ENCODE measurements at places on chromosomes 6 and 20.

DNA sequence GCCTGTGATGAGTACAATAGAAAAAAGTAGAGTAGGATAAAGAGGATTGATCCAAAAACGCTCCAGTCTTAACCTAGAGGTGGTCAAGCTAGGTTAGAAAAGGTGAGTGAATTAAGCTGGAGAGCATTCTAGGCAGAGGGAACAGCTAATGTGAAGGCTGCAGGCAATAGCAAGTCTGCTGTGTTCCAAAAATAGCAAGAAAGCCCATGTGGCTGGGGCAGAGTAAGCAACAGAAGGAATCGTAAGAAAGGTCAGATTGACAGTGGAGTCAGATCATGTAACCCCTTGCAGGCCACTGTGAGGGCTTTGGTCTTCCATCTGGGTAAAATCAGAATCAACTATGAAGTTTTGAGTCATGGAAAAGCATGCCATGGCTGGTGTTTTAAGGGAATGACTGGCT, 155.0 kb downstream of the OPN5 start:
- no peak for DNase-seq

GRCh38 chr6:37688078-37688850, 9.4 kb downstream of the MDGA1 start:
- no peak for DNase-seq

- DNase-seq: peak; percentile 47
These were observed 4.8 kb downstream of the F13A1 start for GRCh38 chr6:6315660-6316059.

DNA sequence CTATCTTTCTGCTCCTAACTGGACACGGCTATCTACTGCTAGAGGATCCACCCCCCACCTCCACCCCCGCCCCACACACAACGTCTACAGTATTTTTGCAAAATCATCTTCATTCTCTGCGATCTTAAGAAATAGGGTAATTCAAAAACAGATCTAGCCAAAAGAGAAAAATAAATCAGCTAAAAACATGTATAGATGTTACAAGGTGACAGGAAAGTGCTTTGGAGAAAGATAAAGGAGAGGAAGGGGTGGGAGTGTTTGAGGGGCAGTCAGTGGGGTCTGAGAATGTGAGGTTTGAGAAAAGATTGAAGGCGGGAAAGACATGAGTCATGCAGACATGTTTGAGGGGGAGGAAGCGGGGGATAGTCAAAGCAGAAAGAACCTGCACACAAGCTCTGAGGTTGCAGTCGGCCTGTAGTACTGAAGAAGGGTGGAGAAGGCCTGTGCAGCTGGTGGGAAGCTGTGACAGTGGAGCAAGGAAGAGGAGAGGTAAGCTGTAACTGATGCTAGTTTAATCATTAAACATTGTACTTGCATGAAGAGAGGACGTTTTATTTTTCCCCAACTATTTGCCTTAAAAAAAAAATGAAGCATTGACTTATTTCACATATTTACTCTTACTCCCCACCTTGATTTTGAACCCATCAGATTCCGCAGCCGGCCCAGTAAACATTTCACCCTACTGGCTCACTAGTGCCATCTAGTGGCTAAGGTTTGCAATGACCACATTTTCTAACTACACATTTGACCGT, 332.6 kb downstream of the ADGRB3 start:
- DNase-seq: peak; percentile 48

GRCh38 chr20:42572320-42573016, 617.2 kb downstream of the PTPRT start:
- DNase-seq: no peak

DNA sequence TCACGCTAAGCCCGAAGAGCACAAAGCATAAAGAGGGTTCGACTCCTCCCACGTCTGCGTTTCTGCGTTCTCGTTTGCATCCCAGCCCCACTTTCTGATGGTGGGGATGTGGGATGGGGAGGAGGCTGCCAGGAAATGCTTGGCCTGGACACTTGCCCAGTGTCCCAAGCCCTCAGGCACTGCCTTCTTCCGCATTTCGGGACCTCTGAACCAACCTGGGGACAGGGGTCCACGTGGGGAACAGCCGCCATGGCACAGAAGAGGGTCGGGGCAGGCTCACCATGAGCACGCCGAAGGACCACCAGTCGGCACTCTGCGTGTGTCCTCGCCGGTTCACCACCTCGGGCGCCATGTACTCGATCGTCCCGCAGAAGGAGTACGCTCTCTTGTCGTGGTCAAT, 88.2 kb downstream of the RAMACL start:
- DNase-seq: no peak

- no peak for DNase-seq
These were observed 10.6 kb downstream of the PNPLA1 start for GRCh38 chr6:36280467-36280866.

DNA sequence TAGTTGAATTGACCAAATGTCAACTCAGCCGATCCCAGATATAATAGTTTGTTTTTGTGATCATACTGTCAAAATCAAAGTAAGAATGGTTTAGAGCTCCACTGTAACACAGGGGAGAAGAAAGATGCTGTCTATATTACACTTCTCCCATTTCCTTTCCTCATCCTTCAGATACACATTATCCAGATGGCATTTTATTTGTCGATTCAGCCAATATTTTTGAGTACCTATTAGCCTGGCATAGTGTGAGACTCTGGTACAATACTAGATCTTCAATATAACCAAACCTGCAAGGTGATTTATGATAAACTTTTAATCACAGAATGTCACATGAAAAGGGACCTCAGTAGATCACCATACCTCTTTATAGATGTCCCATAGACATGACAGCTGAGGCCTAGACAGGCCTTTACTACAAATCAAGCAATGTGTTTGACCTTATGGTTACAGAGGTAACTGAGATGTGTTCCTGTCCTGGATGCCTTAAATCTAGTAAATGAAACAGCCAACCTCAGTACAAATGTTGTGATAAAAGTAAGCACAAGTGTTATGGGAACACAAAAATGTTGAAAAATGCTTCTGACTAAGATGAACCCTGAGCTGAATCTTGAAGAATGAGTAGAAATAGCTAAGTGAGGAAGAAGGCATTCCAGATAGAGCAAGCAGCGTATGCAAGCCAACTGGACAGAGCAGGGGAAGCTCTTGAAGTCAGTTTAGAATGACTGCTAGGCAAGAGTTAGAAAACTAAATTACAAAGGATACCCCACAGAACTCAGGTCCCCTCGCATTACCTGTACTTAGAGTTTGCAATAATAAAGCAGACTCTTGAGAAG, 1.9 kb downstream of the FBXO9 start:
- no peak for DNase-seq

GRCh38 chr6:144555066-144555465, 269.9 kb downstream of the UTRN start:
- no peak for DNase-seq

DNA sequence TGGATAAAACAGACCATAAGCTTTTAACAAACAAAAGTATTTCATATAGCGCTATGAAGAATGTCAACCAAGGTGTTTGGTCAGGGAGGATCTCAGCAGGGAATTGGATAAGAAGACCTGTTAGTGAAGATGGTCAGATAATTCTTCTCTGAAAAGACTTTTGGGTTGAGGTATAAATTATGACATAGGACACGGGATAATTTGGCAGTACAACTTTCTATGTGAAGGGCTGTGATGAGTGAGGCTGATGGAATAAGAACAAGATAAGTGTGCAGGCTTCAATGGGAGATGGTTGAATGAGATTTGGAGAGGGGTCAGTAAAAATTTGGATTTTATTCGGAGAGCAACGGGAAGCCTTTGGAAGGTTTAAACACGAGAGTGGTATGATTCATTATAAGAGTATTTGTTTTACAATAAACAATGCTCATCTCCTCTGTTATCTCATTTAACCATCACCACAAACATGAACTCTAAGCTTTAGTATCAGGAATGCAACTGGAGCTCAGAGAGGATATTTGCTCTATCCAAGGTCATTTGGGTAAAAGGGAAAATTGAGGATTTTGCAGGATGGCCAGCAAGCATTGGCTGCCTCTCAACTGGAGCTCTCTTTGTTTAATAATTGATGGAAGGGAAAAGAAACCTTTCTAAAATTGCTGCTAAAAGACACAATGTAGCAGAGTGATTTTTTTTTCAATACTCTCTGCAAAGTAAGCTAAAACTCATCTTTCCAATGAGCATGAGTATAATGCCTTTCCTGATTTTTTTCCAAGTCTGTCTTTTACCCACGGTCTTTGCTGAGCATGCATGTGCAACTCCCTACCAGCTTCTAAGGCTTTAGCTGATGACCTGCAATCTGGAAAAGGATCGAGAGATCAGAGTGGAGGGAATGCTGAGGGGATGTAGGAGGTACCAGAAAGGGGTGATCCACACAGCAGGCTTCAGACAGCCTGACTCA, 534.0 kb downstream of the CBLN4 start:
- DNase-seq: no peak

- DNase-seq: no peak
These were observed 12.6 kb upstream of the GNMT start for GRCh38 chr6:42947950-42948349.

DNA sequence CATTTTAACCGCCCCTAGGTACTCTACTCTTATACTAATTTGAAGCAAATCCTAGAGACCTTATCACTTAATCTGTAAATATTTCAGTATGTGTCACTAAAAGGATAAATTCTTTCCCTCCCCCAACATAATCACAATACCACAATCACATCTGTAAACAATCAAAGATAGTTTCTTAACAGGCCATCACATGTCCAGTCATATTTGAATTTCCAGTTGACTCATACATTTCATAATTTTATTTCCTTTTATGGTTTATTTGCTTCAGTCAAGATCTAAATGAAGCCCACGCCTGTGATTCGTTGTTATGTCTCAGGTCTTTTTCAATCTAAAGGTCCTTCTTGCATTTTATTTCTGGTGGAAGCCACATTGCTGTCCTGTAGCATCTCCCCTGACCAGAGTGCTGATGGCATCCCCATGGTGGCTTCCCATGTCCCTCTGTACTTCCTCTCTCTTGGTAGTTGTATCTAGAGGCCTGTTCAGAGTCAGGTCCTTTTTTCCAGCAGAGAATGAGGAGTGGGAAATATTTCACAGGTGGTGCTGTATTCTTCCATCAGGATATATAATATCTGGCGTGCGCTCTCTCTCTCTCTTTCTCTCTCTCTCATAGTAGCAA, 128.6 kb upstream of the SLC22A23 start:
- no peak for DNase-seq

DNA sequence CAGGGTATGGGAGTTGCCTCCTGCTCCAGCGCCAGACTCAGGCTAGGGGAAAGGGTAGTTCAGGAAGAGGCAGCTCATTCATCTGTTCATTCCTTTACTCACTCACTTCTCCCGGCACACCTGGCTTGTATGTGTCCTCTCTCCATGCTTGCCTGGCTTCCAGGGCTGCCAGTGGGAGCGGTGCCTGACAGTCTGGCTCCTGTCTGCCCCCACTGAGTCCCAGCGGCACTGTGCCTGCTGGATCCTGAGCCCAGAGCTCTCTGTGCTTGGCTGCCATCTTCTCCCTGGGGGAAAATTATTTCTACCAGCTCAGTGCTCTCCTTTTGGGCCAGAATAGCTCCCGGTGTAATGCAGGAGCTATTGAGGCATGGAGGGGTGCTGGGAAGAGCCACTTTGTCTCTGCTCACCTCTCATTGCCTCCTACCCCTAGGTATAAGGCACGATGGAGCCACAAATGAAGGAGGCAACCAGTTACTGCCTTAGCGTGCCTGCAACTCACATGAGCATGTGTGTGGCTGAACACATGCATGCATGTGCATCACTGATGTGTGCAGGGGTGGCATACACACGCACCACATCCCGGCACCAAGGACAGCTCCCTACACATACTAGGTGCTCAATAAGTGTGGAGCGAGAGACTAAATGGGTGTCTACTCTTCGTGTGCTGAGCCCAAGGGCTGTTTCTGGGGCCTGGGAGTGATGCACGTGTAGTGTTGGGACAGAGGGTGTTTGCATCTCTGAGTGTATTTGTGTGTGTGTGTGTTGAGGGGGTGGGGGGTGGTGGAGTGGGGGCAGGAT, 46.6 kb downstream of the CDH22 start:
- DNase-seq: no peak

DNA sequence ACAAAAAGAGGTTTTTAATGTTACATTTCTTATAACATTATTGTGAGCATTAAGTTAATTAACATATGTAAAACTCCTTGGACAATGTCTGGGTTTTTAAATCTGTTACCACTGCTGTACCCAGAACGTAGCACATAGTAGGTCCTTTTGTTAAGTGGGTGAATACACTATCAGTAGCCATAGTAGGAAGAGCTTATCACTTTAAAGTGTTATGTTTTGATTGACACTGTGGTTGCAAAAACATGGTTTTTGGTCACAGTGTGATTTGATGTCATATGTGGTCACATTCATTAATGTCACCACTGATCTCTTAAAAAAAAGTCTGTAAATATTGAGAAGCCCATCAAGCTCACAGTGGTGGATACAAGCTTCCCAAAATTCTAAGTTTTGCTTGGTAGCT, 160.7 kb downstream of the PLCB1 start:
- no peak for DNase-seq

DNA sequence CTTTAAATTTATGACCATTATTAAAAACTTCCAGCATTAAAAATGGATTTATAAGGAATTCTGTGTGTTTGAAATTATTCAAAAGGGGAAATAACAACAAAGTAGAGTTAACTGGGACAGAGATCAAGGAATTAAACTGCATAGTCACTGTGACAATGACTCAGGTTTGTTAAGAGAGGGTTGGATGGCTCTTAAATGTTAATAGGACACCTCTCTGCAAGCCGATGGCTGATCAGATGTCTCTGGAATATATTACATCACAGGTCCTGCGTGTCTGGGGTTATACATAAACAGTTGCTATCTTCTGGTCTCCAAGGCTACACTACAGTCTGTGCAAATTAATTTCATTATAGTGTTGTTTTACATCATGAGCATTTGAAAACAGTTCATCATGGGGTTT, 574.3 kb downstream of the COL12A1 start:
- DNase-seq: no peak

- no peak for DNase-seq
These were observed 354.4 kb upstream of the KCNQ5 start for GRCh38 chr6:72267470-72267869.

DNA sequence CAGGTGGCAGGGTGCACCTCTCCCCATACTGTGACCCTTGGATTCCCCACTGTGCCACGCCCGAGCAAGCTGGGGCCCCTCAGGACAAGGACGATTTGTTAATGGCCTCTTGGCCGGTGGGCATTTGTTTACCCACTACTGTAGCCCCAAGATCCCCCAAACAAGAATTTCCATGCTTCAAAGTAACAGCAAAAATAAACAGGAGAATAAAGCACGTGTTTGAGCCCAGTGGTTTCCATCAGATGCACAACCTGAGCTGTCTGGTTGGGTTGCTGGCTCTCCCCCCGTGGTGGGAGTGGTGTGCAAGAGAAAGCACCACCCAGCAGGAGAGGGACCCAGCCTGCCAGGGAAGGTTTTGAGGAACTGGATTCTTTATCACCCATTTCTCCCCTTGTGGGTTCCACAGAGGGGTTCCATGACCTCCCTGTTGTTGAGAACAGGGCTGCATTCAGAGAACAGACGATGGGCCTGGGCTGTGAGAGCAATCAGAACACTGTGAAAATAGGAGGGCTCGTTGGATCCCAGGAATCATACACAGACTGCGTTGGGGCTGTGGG, 4.8 kb downstream of the CD93 start:
- no peak for DNase-seq

All from memory B cell (primary cell).